ENCODE measurements at places on chromosomes 4 and X.

DNA sequence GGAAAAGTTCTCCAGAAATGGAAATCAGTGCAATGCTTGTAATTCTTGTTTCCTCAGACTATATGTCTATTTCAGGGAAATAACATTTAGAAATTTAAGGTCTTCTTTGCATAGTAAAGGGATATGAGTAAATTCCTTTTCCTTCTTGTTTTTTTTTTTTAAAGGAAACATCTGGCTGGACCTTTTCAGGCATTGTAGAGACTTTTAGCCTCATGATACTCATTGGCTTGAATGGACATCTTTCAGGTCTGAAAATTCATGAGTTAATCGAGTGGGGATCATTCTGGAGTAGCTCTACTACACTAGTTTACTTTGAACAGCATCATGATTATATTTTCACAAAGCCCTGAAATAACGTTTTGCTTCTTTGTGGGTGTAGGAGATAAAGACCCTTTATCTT lies 88.6 kb upstream of the CBLL2 start:
- DNase-seq, result no peak

GRCh38 chrX:134374294-134374693 lies 85.7 kb upstream of the HPRT1 start:
- no peak for DNase-seq

DNA sequence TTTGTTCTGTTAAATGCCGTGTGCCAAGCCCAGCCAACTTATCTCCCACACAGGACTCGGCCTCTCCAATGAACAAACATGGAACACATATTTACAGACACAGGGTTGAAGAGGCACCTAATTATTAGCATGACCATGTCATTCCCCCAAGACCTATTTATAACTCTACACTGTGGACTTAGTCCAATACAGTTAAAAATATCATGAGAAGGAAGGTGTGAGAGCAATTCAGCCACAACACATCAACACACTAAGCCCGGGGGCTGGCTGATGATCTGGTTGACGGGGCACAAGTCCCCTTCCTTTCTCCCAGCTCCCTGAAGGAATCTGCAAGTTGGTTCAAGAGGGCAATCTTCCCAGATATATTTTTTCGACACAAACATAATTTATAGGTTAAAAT lies 28.1 kb downstream of the MANBA start:
- no peak for DNase-seq

DNA sequence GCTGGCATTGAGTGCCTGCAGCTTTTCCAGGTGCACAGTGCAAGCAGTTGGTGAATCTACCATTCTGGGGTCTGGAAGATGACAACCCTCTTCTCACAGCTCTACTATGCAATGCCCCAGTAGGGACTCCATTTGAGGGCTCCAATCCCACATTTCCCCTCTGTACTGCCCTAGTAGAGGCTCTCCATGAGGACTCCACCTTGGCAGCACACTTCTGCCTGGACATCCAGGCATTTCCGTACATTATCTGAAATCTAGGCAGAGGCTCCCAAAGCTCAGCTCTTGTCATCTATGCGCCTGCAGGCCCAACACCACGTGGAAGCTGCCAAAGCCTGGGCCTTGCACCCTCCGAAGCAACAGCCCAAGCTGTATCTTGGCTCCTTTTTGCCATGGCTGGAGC lies 8.4 kb upstream of the SMAD1 start:
- DNase-seq, result no peak

GRCh38 chr4:62235911-62236310 lies 1035.8 kb downstream of the ADGRL3 start:
- DNase-seq, result no peak

GRCh38 chr4:126061655-126062054 lies 746.9 kb downstream of the FAT4 start:
- DNase-seq, result no peak

DNA sequence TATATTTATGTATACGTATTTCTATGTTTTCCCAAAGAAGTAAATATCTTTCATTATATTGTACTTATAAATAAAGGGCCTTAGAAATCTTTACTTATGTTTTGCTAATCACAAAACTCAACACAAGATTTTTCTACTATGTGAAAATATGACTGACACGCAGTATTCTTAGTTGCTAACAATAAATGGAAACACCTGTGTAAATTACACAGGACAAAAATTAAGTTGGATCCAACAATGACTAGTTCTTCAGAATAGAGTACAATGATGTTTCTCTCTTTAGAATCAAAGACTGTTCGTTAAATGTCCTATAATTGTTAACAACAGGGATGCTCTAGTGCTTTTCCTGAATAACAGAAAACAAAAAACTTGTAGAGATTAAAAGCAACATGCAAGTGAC lies 96.1 kb downstream of the PPP3CA start:
- no peak for DNase-seq

DNA sequence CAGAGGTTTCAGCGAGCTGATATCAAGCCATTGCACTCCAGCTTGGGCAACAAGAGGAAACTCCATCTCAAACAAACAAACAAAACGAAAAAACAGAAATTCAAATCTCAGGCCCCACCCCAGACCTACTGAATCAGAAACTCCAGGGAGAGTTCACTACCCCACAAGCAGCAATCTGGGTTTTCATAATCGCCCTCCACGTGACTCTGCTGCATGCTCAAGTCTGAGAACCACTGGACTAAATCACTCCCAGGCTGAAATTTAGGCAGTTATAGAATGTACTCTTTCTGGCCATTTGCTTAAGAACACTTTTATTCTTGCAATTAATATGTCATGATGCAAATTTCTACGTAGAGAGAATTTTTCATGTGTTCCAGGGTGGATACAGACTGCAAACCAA lies 287.3 kb downstream of the USP46 start:
- no peak for DNase-seq

Measured in stimulated activated CD8-positive, alpha-beta memory T cell treated with anti-CD3 and anti-CD28 coated beads, Interleukin-7, amount 100 ng/mL, for 1 hour (primary cell).